ENCODE measurements at places on chromosomes 4 and X.

DNA sequence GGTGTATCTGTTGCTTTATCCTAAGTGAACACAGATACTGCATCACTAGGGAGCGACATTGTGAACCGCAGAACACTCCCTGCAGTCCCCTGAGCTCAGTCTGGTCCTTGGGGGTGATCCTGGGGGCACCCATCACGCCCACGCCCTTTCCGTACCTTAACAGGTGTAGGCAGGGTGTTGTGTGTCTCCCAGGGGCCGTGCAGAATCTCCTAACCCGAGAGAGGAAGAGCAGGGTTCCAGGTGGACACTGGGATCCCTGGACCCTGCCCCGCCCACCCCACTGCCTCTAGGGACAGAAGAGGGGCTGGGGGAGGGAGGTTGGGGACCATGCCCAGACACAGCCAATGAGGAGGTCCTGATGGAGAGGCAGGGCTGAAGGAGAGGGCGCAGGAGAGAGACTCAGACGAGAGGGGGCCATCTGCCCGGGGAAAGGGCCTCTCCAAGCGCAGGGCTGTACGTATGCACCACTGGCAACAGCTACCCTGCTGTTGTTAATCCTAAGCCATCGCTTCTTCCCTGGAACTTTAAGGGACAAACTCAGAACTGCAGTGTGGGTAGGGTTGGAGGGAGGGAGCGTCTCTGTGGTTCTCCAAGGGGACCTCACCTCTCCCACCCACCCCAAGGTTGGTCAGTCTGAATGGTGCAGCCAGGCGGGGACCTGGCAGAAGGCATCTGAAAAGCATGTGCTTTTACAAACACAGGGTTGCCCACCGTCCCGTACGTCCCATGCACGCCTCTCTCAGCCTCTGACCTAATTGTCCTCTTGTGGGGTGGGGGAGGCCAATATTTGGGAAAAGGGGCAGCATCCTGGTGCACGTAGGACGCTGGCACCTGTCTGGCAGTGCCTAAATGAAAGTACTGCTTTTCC is 2.5 kb downstream of the P2RY8 start:
- DNase-seq, result no peak

DNA sequence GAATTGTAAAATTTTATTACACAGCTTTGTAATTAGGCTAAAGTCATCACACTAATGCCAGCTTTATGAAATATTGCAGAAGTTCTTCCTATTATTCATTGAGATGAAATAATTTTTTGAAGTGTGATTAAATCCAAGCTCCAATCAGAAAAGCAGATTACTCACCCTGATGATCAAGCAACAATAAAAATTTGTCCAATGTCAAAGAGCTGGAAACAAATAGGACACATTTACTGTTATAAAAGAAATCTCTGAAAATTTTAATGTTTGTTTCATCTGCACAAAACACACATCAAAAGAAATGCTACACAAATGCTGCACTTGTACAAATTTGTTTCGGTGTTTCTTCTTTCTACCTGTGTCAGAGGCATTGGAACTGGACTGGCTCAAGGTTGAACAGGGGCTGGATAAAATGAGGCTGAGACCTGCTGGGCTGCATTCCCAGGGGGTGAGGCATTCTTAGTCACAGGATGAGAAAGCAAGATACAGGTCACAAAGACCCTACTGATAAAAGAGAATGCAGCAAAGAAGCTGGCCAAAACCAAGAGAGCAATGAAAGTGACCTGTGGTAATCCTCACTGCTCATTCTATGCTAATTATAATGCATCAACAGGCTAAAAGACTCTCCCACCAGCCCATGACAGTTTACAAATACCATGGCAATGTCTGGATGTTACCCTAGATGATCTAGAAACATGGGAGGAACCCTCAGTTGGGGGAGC is 78.3 kb downstream of the GASK1B start:
- DNase-seq, result no peak

- DNase-seq, result no peak
Measured at GRCh38 chr4:84962102-84962501, 4.4 kb downstream of the WDFY3 start.

DNA sequence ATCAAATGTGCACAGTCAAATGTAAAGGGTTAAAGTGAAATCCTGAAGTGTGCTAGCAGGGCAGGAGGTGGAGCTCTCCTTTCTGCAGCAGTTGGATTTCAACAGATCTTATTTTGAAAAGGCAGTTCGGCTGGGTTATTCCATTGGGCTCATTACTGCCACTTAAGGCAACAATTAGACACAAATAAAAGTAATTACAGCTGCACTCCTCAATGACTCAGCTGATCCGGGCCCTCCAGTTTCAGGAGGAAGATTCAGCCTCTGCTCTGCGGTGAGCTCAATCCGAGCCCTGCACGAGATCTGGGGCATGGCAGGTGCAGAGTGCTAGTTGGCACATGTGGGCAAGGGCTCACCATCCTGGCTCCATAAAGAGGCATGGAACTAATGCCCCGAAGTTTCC is 85.4 kb downstream of the PHKA2 start:
- no peak for DNase-seq

- DNase-seq, result no peak
Measured at GRCh38 chrX:40506201-40506985, 74.4 kb upstream of the ATP6AP2 start.

GRCh38 chr4:86386817-86387415 is 27.1 kb upstream of the MAPK10 start:
- no peak for DNase-seq

DNA sequence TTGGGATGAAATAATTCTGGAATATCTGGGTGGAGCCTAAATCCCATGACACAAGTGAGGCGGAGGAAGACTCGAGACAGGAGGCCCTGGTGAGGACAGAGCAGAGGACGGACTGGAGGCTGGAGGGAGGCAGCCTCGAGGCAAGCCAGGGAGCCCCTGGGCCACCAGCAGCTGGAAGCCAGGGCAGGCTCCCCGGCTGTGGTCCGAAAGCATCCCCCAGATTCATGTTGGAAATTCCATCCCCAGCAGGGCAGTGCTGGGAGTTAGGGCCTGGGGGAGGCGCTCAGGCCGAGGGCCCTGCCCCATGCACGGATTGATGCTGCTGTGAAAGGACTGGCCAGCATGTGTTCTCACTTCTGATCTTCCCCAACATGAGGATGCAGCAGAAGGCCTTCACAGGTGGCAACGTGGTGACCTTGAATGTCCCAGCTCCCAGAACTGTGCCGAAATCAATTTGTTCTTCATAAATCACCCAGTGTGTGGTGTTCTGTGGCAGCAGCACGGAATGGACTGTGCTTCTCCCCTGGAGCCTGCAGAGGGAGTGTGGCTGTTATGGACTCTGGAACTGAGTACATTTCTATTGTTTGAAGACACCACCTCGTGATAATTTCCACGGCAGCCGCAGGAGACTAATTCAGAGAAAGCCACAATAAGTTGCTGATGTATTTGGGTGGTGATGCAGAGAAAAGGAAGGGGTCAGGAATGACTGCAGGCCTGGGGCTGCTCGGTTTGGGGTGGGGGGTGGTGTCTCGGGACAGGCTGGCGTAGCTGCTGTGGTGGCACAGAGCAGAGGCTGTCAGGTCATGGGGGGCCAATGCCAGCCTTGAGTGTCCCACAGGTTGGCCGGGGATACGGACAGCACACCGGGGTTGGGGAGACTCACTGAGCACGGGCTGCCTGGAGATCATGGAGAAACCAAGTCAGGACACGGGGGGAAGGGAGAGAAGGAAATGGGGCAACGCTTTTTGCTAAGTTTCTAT is 56.9 kb downstream of the PCGF3 start:
- no peak for DNase-seq

GRCh38 chrX:48541140-48541814 is 1.8 kb downstream of the TBC1D25 start:
- no peak for DNase-seq

DNA sequence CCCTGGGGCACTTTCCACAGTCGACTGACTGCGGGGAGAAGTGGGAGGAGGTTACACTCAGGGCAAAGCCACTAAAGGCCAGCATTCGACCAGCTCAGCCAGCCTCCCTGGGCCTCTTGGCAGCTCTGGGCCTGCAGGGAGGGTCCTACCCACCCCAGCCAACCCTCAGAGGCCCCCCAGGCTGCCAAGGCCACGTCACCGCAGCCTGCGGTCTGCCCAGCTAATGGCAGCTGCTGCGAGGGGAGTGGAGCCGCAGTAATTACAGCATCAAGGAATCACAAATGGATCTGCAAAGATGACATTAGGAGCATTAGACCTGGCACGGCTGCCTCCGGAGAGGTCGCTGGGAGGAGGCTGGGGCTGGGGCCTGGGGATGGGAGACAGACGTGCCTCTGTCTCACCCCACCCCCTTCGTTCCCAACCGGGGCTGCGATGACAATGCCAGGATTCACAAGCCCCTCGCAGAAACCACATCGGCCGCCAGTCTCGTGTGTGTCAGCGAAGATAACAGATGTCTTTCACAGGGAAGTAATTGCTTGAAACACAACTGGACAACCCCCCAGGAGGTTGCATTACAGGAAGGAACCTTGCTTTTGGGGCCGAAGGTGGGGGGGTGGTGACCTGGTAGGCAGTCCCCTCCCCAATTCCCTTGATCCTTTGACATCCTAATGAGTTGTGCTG is 367.6 kb downstream of the BCOR start:
- DNase-seq, result no peak

- no peak for DNase-seq
Measured at GRCh38 chr4:142886566-142886965, 40.5 kb upstream of the INPP4B start.

- no peak for DNase-seq
Measured at GRCh38 chr4:149269835-149270234, 545.8 kb downstream of the IQCM start.

DNA sequence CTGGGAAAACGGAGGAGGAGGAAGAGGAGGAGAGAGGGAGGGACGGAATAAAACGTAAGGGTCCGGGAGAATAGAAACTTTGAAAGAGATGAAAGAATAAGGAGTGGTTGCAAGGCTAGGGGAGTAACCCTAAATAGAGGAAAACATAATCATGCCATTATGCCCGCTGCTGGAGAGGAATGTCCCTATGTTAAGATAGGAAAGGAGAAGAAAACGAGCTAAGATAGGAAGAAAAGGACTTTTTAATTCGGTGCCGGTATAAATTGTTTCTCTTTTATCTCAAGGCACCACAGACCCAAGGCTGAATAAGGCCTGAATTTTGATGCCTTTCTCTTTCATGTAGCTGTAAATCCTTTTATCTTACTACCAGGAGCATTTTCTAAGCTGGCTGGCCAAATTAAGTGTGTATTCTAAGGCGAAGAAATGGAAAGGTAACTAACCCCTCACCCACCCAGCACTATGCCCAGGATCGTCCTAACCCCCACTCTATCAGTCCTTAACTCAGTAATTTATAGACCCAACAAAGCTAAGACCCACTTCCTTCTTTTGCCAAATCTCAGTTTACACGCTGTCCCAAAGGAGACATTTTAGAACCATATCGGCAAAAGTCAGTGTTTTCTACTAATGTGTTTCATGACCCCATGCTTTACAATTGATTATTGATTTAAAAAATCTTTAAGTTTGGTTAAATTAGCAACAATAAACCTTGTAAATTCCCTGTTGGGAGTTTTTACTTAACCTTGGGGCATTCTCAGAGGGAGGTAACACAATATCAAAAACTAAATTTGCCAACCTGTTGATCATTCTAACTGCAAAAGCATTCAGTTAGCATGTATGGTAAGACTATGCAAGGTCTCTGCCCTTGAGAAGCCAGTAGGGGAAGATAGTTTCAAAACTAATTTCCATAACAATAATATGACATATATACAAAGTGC is 1.1 kb upstream of the CUL4B start:
- DNase-seq, result no peak

DNA sequence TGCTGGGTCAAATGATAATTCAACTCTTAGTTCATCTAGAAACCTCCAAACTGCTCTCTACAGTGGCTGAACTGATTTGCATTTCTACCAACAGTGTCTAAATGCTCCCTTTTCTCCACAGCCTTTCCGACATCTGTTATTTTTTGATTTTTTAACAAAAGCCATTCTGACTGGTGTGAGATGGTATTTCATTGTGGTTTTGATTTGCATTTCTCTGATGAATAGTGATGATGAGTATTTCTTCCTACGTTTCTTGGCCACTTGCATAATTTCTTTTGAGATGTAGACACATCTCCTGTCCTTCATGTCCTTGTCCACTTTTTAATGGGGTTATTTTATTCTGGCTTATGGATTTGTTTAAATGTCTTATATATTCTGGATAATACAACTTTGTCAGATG is 298.2 kb upstream of the ARSJ start:
- no peak for DNase-seq

DNA sequence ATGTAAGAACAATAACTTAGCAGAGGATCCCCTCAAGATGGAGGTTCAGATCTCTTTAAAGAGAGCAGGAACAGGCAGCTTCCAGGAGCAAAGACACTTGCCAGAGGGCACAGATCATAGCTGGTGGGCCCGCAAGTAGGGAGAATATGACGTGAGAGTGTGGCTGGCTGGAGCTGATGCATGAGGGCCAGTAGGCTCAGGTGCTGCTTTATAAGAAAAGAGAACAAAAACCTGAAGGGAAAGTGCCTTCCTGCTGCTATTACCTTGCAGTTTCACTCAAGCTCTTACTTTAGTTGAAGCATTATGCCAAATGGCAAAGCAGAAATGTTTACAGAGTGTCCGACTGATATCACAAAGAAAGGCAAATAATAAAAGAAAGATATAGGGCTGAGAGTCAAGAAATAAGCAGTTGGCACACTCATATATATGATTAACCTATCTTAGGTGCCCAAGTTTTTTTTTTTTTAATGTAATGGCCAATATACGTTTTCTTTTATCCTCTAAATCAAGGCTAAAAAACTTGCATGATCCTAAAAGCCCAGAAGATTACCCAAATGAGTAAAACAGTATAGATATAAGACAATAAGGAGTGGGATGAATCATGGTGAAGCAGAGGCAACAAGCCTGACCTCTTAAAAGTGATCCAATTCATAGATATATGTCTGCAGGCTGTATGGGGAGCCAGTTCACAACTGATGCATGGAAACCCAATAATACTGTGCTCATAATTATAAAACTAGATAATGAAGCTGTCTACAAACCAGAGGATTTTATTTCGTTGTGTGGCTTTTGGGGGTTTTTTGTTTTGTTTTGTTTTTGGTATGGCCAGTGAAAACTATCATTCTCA is 12.6 kb downstream of the NR0B1 start:
- no peak for DNase-seq

GRCh38 chrX:41661366-41662095 is 27.2 kb upstream of the GPR34 start:
- DNase-seq, result no peak

DNA sequence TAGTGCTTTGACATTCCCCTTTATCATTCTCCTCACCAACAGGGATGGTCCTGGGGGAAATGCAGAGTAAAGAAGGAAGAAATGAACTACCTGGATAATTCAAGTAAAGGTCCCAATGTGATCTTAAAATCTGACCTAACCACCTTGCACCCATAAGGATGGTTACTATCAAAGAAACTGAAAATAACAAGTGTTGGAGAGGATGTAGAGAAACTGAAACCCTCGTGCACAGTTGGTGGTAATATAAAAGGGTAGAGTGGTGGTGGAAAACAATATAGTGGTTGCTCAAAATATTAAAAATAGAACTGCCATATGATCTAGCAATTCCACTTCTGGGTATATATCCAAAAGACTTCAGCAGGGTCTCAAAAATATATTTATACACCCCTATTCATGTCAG is 298.6 kb upstream of the PPARGC1A start:
- DNase-seq, result no peak

DNA sequence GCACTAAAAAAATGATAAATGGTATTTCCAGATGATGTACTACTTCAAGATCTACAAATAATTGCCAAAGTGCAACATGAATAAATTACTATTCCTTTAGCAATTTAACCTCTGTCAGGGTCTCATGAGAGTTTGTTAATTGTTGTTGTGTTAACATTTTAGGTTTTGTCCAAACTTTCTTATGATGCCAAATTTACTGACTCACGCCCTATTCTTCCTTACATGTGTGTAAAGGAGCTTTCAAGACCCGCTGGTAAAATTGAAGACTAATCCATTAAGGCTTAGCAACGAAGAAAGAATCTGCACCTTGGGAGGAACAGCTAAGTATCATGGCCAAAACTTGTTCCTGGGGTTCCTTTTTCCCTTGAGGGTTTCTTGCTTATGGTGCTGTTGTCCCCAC is 252.7 kb upstream of the JADE1 start:
- DNase-seq, result no peak

All from left renal pelvis (tissue), 4 donors.